ENCODE measurements at places on chromosomes 7 and 10. TPM values are rescaled to one million over a fixed set of nuclear protein-coding genes. Genes with fewer than 3 reads are reported as not detected.

The NEUROG3 gene
- total RNA-seq, result not detected

GRCh38 chr7:21352540-21353387 lies 75.1 kb upstream of the SP4 start:
- H3K27ac ChIP-seq, result no peak overlapping the region
- no peaks in the 10 kb centered on the region for H3K27me3 ChIP-seq
- no peaks in the 10 kb centered on the region for H3K4me1 ChIP-seq
- no peak for DNase-seq

The OR2A5 gene
- not detected for total RNA-seq

The HPSE2 gene
- 70.0 TPM for total RNA-seq

The SUN3 gene
- total RNA-seq, result not detected

- no peak overlapping the region for H3K27ac ChIP-seq
- H3K27me3 ChIP-seq, result no peaks in the 10 kb centered on the region
- no peak overlapping the region for H3K4me3 ChIP-seq
- no peak for DNase-seq
- no peaks in the 10 kb centered on the region for H3K4me1 ChIP-seq
These were observed 22.2 kb downstream of the FAM241B start for GRCh38 chr10:69652111-69652856.

GRCh38 chr10:2980116-2980515 lies 87.2 kb upstream of the PFKP start:
- no peaks in the 10 kb centered on the region for H3K36me3 ChIP-seq
- no peaks in the 10 kb centered on the region for H3K27me3 ChIP-seq
- H3K4me3 ChIP-seq, result no peak overlapping the region
- H3K4me1 ChIP-seq, result no peaks in the 10 kb centered on the region

GRCh38 chr7:94276027-94276426 lies 118.7 kb upstream of the COL1A2 start:
- H3K27me3 ChIP-seq, result no peaks in the 10 kb centered on the region
- DNase-seq, result no peak
- no peaks in the 10 kb centered on the region for H3K4me1 ChIP-seq
- H3K36me3 ChIP-seq, result no peaks in the 10 kb centered on the region

- H3K27ac ChIP-seq, result no peak overlapping the region
- DNase-seq, result no peak
- H3K4me3 ChIP-seq, result no peak overlapping the region
- H3K27me3 ChIP-seq, result no peaks in the 10 kb centered on the region
- no peaks in the 10 kb centered on the region for H3K4me1 ChIP-seq
These were observed 68.6 kb downstream of the NSUN6 start for GRCh38 chr10:18582803-18583202.

GRCh38 chr10:43136995-43137716 lies 1.1 kb upstream of the CSGALNACT2 start:
- H3K27ac ChIP-seq, result peak overlapping the region; percentile 99
- H3K4me3 ChIP-seq, result peak overlapping the region; percentile 95
- no peaks in the 10 kb centered on the region for H3K27me3 ChIP-seq
- H3K36me3 ChIP-seq, result no peaks in the 10 kb centered on the region
- H3K4me1 ChIP-seq, result peaks cover 44% of the 10 kb centered on the region

DNA sequence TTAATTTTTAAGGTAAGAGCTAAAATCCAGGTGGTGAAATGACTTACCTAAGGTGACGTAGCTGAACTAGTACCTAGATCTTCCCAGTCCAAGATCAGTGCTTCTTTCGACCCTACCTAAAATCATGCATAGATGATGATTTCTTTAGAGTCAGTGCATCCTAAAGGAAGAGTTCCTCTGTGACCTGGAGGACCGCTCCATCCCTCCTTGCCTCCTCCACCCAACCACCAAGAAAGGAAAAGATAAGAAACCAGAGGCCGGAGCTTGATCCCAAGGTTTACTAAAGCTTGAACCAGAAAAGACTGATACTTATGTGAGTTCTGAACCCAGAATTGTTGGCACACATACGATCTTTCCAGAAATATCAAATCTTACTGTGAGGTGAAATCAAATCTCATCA lies 101.8 kb downstream of the CABCOCO1 start:
- no peak overlapping the region for H3K27ac ChIP-seq
- no peak for DNase-seq
- H3K4me1 ChIP-seq, result peaks cover 7% of the 10 kb centered on the region
- no peaks in the 10 kb centered on the region for H3K36me3 ChIP-seq

The VWC2 gene
- not detected for total RNA-seq

DNA sequence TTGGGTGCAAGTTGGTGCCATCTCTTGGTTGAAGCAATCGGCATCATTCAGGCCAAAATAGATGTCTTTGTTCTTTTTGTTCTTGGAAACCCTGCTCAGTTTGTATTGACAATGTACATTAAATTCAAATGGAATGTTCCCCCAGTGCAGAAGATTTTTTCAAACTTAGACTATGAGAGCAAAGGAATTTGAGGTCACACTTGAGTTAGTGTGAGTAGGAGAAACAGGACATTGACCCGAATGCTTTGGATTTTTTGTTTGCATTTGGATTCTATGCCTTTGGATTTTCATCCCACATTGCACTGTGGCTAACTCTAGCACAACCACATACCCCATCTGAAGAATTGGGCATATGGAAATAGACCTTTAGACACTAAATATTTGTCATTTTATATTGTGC lies 480.0 kb downstream of the GALNT17 start:
- no peak for DNase-seq
- no peak overlapping the region for H3K4me3 ChIP-seq
- peaks cover 56% of the 10 kb centered on the region for H3K4me1 ChIP-seq
- no peaks in the 10 kb centered on the region for H3K36me3 ChIP-seq
